NCI-H1105 treated with DMSO at 0.1 percent for 48 hours (cell line): ENCODE measurements at places on chromosomes 3 and 15.

DNA sequence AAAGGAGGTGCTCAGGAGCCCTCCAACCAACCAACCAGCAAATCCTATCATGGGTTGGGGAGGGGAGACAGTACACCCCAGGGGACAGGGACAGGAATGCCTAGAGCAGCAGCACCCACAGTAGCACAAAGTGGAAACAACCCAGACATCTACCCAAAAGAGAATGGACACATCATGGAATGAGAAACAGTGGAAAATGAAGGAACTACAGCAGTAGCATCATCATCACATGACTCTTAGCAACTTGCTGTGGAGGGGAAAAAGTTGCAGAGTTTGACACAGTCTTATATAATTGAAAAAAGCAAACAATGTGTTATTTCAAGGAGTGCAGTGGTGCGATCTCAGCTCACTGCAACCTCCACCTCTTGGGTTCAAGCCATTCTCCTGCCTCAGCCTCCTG lies 11.0 kb downstream of the C3orf22 start:
- no peak for DNase-seq

DNA sequence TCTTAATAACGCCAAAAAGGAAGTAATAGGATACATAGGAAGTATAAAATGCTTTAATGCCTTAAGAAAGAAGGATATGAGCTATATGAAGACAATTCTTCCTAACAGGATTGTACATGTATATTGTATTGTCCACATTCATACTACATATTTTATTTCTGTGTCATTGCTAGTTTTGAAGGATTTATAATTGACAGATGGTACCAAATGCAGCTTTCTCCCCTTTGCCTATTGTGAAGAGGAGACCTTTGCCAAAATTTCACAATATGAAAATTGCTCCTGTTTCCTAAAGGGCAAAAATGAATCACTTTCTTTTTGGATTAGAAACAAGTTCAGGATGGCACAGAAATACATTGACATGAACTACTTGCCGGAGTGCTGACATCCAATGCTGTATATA lies 34.8 kb upstream of the EOMES start:
- no peak for DNase-seq

GRCh38 chr3:43028001-43028400 lies 48.9 kb downstream of the GASK1A start:
- no peak for DNase-seq

DNA sequence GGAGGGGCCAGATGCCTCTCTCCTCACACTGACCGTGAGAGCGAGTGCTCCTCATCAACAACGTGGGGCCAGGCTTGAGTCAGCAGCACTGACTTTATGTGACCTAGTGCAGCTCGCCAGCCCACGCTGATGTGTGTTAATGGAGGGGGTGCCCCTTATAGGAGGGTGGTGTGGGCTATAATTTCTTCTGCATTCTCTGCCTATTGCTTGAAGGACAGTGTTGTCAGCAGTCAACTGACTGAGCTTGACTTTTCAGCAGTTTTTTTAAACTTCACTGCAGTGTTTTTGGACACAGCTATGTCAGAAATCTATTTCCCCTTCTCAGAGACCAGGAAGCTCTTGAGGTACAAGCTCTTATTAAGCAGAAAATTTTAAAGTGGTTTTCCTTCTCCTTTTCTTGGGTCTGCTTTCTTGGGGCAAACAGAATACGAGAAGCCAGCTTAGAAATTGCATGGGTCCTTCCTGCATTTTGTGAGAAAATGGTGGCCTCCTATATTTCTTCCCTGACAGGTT lies 304.8 kb upstream of the CTDSPL start:
- DNase-seq, result no peak

DNA sequence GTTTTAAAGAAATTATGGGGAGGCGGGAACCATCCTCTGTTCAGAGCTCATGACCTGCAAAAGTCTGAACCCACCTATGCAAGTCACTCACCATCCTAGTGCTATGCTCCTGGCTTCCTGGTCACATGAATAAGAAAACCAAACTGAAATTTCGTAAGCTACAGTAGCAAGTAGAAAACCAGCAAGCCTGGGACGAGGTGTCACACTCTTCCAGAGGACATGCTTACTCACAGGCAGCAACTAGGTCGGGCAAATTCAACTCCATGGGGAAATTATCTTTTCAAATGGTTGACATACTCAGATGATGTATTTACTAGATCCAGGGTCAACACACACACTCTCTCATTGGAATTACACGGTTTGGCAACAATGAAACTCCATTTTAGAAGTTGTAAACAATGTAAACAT lies 31.3 kb downstream of the LDHAL6B start:
- DNase-seq, result no peak

DNA sequence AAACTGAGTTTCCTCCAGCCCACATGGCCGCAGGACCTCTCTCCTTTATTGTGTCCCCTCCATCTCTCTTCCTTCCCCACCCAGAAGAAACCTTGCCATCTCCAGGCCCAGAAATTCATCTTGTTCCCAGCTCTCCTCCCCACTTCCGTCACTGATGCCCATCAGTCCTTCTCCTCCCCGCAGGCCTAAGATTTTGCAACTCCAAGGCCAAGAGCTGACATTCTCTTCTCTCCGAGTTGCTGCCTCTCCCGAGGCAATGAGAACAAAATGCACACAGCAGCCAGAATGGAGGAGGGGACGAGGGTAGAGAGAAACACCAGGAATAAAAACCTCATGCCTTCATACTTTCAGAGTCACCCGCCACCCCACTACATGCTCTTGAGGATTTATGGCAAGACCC lies 526.5 kb upstream of the PROK2 start:
- DNase-seq, result no peak

DNA sequence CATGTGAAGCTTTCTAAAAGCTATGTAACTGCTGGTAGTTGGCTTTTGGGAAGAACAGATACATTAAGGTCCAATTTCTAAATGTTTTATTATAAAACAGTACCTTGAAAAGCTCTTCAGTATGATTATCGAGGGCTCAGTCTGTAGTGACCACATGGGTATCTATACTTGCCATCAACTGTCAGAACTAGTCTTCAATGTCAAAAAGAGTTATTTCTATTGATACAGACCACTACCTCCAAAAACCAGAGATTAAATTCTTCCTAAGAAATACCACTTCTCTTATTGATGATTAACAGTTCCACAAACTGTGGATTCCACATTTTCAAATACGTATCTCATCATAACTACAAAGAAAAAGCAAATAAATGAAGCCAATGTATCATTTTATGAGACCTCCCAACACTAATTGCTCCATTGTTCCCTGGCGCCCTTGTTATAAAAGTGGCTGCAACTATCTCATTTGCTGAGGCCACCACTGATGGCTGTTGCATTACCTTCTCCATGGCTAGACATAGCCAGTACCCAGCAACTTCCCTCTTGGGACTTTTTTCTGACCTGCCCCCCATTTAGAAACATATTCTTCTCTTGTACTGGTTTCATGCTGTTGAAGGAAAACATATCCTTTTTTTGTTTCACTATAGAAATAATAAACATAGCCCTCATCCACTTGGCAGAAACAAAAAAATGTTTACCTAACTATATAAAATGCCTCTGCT lies 33.9 kb upstream of the MBNL1 start:
- no peak for DNase-seq

GRCh38 chr15:86167841-86168240 lies 88.2 kb downstream of the AGBL1 start:
- no peak for DNase-seq

DNA sequence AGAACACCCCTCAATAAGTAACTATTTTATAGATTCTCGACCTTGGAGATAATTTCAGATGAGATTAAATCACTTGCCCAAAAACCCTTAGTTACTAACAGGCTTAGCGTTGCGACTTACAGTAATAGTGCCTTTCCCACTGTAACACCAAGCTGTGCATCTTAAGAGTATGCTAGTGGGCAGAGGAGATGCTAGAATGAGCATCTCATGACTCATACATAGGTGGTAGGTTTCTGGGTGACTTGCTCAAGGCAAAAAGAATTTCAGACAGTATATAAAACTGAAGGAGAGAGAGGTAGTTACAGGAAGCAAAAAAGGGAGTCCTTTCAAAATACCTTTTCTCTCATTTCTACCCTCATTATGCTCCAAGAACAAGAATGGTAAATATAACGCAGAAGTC lies 3.9 kb downstream of the KATNBL1 start:
- DNase-seq, result no peak

GRCh38 chr3:111582120-111582474 lies 13.0 kb downstream of the ZBED2 start:
- DNase-seq, result no peak

GRCh38 chr3:30129765-30130164 lies 476.6 kb upstream of the TGFBR2 start:
- no peak for DNase-seq

GRCh38 chr3:59764171-59764570 lies 714.3 kb upstream of the CFAP20DC start:
- no peak for DNase-seq

DNA sequence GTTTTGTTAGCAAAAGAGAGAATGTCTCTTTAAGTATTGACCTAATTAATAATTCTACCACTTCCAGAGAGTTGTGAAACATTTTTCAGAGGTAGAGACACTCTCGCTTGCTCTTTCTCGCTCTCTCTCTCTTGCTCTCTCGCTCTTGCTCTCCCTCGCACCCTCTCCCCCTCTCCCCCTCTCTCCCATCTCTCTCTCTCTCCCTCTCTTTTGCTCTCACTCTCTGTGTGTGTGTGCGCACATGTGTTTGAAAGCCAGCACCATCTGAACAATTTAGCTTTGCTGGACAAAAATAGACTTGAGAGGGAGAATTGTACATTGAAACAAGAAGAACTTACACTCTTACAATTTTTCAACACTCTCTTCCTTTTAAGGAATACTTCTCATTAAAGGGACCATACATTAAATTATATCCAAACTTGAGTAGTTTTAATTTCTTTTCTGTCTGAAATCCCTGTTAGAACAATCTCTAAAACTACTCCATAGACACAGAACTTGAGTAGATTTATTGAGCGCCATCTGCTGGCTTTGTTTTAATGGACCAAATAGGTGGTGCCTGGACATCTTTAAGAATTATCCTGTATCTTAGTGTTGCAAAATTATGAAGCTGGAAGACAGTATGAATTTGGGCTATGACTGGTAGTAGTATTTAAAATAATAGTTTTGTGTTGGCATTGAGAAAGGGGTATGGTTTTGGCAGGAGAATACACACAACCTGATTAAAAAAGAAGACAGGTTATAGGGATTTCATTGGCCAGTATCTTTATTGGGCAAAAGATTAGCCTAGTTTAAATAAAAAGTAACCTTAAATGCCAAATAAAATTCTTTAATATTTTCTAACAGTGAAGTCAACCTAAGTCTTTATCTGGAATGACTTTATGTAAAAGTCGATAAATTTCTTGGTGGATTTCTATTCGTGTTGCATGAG lies 124.6 kb downstream of the AKAP13 start:
- DNase-seq, result peak; percentile 22

- no peak for DNase-seq
These were observed 238.7 kb downstream of the XXYLT1 start for GRCh38 chr3:195032106-195032759.

- no peak for DNase-seq
These were observed 32.4 kb downstream of the ZNF445 start for GRCh38 chr3:44444896-44445691.
